ENCODE measurements at places on chromosomes 4 and X.

DNA sequence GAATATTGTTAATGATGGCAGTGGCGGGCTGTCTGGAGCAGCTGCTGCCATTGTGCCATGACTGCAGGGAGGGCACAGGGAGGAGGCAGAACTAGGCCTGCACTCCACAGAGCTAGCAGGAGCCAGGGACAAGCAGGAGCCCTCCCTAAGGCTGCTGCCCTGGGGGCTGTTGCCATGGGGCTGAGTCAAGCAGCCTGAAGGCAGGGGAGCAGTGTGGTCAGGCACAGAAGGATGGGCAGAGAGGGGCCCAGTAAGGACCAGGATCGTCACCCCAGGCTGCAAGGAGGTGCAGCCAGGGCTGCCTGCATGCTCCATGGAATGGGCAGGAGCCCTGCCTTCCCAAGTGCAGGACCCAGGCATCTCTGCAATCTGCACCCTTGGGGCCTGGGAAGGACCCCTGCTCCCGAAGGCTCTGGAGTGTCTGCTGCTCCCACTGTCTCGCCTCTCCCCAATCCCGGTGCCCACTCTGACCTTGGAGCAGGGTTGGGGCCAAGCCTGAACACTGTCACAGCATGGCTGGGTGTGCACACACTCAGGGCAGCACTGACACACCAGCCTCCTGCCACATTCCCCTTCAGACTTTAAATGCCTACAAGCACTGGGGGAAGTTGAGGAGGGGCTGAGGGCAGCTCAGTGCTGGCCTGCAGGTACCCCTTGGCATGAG, 98.3 kb upstream of the GALNTL6 start:
- no peak for DNase-seq

GRCh38 chr4:128825226-128825625, 15.7 kb downstream of the JADE1 start:
- no peak for DNase-seq

- peak; percentile 19 for DNase-seq
Measured at GRCh38 chr4:47032405-47033106, 1.2 kb downstream of the GABRB1 start.

DNA sequence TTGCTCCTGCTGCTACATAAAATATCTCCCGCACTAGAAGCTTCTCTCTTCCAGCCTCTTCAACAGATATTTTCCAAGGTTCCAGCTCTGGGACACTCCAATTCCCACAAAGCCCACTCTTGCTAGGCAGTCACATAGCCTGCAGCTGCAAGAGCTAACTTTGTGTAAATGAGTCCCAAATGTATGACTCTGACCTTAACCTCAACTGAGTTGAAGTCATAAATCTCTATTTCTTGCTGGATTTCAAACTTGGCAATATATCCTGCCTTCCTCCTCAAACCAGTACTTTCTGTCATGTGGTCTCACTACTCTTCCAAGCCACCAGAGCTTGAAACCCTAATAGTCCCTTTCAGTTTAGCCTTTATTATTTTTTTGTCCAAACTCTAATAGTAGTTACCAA, 315.4 kb upstream of the GRIA3 start:
- DNase-seq, result no peak

DNA sequence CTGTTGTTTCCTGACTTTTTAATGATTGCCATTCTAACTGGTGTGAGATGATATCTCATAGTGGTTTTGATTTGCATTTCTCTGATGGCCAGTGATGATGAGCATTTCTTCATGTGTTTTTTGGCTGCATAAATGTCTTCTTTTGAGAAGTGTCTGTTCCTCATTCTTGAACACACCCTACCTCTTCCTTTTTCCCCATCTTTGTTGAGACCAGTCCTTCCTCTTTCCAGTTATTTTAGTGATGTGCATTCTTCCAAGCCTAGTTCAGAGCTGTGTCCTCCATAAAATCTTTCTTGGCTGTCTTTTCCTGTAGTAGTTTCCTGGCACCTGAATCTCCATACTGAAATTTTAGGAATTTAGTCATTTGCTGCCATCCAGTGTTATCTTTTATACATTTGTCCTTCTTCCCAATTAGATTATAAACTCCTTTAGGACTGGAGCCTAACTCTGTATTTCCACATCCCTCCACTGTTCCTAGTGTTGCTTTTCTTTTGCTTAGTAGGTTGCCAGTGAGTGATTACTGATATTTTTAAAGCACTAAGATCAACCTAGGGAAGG, 11.4 kb downstream of the FHIP1A start:
- peak; percentile 15 for DNase-seq

DNA sequence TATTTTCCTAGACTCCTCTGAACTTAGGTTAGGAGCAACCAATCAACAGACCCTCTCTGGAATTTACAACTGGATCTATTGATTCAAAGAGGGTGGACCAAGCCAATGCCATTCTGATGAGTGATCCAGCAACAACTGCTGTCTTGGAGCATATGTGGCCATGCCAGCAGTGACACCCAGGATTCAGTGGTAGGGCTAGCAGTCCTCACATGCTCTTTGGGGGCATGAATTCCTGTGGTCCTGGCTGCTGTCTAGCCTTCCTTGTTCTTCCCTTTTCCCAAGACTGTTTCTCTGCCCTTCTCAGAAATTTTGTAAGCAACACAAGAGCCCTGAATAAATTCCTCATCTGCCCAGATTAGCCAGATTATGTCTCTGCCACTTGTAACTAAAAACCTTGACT, 61.5 kb upstream of the GATB start:
- DNase-seq, result no peak

- DNase-seq, result no peak
Measured at GRCh38 chrX:43108828-43109227, 330.9 kb upstream of the PPP1R2C start.

GRCh38 chr4:100016191-100016590, 66.1 kb upstream of the H2AZ1 start:
- no peak for DNase-seq

- no peak for DNase-seq
Measured at GRCh38 chr4:683247-683897, 5.6 kb downstream of the SLC49A3 start.

DNA sequence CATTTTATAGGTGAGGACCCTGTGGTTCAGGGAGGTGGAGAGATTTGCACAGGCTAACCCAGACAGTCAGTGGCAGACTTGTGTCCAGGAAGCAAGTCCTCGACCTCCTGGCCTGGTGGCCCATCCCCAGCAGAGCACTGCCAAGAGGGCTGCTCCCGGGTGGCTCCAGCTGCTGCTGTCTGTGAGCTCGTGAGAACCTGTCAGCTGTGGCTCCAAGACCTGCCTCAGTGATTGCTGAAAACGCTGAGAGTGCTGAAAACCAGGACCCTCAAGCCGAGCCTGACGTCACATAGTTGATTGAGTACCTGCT, 74.2 kb downstream of the RTL9 start:
- no peak for DNase-seq

DNA sequence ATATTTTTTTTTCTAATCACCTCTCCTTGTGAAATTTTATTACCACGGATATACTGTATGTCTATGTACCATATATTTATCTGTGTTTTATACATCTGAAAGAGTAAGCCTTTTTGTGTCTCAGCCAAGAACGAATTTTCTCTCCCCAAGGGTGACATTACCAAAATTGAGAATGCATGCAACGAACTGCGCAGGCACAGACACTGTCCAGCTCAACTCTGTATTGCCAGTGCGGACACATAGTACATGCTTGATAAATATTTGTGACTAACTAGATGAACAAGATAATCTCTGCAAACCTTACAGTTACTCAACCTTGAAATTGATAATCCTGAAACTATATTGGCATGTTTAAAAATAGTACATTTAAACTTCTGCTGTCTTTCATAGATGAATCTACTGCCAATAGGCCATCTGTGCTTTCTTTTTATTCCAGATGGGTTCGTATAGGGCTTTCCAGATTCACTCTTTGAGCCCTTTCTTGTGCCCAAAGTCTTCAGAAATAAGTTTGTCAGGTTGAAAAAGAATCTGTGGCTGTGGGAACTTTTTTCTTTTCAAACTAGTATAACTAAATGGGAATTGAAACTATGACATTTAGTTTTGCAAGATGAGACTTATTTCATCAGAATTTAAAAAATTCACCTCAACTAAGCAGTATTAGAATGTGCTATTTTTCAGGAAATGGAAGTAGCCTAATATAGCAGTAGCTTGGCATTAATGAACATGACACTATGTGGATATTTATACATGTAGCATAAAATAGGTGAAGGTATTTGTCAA, 38.9 kb downstream of the DTHD1 start:
- peak; percentile 83 for DNase-seq

- peak; percentile 46 for DNase-seq
Measured at GRCh38 chr4:26321373-26322221, 783 bp downstream of the RBPJ start.

DNA sequence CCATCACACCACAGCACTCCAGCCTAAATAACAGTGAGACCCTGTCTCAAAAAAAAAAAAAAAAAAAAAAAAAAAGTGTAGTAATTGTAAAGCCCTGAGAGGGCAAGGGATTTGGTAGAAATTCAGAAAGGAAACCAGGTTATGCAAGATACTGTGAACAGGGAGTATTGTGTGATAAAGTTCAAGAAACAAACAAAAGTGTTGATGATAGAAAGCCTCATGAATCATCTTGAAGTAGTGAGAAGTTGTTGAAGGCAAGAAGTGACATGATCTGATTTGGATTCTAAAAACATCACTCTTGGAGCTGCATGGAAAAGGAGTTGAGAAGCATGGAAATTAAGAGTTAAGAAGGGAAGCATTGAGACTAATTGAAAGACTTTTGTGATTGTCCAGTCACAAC, 102.2 kb downstream of the RAP1GDS1 start:
- no peak for DNase-seq

DNA sequence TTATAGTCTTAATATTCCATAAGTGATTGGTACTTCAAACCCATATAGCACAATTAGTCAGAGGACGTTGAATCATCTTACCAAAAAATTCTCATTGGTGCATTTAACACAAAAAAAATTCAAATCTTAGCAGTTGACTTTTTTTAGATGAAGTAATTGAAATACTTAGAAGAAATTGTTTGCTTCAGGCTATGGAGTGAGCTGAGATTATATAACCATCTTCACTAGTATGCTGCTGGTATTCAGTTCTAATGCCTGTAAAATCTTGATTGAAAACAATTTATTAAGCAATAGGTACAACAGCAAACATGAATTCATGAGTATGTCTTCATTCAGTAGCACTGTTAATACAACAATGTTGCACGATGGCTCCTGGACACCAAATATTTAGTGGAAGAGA, 250.0 kb downstream of the GPM6A start:
- no peak for DNase-seq

DNA sequence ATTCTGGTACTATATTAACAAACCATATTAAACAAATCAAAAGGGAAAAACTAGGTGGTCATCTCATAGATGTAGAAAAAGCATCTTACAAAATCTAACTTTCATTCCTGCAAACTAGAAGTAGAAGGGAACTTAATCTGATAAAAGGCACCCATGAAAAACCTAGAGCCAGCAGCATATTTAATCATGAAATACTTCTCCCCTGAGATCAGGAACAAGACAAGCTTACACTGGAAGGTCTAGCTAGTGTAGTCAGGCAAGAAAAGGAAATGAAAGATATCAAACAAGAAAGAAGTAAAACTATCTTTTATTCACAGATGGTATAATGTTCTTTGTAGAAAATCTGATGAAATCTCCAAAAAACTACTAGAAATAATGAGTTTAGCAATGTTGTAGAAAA, 41.2 kb downstream of the ATP10D start:
- no peak for DNase-seq

DNA sequence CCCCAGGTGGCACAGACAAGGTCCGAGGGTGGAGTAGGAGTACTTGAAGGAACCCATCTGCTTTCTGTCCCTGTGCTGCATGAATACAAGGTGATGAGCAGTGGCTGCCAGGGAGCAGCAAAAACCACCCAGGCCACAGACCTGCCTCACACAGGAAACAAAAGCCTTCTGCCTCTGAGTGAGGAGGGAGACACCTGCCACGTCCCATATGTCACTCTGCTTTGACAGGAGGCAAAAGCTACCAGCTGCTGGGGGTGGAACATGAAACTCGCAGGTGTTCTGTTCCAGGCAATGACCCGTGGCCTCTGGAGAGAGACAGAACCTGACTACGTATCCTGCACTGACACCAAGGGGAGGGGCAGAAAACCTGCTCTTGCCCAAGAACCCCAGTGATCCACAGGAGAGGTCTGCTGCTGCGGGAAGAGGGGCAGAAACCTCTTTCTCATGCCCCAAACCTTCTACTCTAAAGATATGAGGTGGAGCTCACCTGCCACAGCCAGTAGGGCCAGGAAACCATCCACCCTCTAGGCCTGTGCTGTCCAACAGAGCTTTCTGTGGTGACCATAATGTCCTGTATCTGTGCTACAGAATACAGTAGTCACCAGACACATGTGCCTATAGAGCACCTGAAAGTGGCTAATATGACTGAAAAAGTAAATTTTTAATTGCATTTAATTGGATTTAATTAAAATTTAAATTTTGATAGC, 172.9 kb downstream of the PRDM5 start:
- no peak for DNase-seq

DNA sequence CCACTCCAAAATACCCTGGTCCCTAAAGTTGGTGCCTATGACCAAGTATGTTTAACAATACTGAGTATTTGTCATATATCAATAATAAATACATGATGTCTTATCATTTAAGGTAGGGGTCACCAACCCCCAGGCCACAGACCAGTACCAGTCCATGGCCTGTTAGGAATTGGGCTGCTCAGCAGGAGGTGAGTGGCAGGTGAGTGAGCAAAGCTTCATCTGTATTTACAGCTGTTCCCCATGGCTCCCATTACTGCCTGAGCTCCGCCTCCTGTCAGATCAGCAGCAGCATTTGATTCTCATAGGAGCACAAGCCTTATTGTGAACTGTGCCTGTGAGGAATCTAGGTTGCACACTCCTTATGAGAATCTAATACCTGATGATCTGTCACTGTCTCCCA, 126.2 kb downstream of the HNRNPD start:
- DNase-seq, result no peak

DNA sequence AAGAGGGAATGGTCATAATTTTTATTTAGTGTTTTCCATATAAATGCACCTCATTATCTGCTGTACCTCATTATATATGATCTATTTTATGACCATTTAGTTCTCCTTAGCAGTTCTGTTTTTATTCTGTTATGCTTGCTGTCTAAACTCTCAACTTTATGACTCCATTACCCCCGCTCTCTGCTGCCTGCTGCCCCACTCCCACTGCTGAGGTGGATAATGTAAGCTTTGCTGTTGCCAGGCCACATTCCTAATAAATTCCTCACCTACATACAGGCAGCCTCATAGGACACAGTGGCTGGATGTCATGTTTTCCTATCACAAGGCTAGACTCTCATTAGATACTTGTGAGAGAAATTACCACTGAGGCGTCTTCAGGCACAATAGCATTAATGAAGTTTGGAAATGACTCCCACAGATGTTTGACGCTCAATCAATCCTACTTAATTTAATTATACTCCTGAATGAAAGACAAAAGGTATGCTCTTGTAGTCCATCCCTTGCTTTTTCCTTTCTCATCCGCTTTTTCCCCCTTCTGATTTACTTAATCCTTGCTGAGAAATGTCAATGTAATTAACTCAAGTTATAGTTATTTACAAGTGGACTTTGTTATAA, 497.5 kb upstream of the IGFBP7 start:
- no peak for DNase-seq

- no peak for DNase-seq
Measured at GRCh38 chr4:186739802-186740434, 16.3 kb upstream of the FAT1 start.

GRCh38 chr4:82422616-82423015, 7.6 kb downstream of the HNRNPDL start:
- no peak for DNase-seq

GRCh38 chr4:159209249-159209648, 106.4 kb downstream of the RAPGEF2 start:
- DNase-seq, result no peak

Measured in suppressor macrophage treated with lipopolysaccharide for 4 hours (primary cell).